ENCODE measurements at places on chromosomes 13 and 19.

- DNase-seq: no peak
These were observed 86.3 kb downstream of the PCCA start for GRCh38 chr13:100175078-100175802.

GRCh38 chr19:953445-954271 is 27.8 kb downstream of the ARID3A start:
- DNase-seq: no peak

DNA sequence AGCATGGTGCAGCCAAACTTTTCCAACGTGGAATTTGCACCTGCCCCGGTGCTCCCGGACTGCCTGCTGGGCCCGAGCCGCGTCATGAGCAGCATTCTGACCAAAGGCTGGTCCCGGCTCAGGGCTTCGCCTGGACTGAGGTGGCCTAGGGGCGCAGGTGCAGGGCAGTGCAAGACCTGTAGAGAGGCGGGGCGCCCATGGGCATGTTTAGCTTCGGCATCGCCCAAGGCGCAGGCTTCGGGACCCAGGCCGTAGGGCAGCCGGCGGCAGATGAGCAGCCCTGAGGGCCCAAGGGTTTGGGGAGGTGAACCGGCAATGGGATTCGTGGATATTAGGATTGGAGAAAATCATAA is 23.8 kb downstream of the LRFN3 start:
- no peak for DNase-seq

DNA sequence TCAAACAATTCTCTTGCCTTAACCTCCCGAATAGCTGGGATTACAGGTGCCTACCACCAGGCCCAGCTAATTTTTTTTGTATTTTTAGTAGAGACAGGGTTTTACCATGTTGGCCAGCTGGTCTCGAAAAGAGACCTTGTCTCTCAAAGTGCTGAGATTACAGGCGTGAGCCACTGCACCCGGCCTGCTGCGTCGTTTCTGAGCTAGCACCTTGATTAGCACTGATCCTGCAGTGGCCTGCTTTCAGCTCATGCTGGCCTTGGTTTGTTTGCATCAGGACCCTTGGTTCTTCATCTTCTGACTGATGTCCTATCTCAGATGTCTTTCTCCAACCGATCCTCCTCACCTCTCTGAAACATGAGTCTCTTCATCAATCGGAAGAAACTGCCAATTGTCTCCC is 4.9 kb upstream of the TFDP1 start:
- no peak for DNase-seq
